Stimulated activated effector memory CD8-positive, alpha-beta T cell treated with anti-CD3 and anti-CD28 coated beads, Interleukin-12 subunit alpha, Interleukin-12 subunit beta, amount 100 ng/mL, for 72 hours (primary cell): ENCODE measurements at places on chromosomes 5 and 9.

- no peak for DNase-seq
Measured at GRCh38 chr5:1899201-1899600, 16.5 kb upstream of the IRX4 start.

DNA sequence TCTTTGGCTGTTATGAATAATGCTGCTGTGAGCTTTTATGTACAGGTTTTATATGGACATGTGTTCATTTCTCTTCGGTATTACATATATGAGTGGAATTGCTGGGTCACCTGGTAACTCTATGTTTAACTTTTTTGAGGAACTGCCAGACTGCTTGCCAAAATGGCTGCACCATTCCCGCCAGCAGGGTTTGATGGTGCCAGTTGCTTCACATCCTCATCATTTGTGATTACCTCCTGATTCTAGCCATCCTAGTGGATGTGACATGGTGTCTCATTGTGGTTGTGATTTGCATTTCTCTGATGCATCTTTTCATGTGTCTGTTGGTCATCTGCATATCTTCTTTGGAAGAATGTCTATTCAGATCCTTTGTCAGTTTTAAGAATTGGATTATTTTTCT is 10.7 kb downstream of the NANS start:
- DNase-seq = no peak

DNA sequence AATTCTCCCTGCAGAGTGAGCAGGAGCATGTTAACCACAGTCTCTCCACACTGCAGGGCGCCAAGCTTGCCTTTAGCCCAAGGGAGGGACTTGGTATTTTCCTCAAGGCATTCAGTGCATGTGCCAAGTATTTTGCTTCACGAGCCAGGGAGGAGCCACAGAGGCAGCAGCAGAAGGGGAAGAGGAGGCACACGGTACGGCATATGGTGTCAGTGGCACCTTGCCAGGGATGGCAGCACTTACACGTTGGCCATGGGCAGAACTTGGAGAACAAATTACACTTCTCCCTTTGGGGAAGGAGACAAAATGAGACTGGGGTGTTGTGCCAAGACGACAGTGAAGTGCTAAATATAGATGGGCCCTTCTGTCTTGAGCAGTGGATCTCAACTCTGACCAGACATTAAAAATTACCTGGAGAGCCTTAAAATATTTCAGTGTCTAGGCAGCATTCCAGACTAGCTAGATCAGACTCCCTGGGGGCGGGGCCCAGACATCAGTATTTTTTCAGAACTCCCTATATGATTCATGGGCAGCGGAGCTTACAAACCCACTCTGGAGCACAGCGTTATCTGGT is 155.8 kb downstream of the DRD1 start:
- DNase-seq = no peak

DNA sequence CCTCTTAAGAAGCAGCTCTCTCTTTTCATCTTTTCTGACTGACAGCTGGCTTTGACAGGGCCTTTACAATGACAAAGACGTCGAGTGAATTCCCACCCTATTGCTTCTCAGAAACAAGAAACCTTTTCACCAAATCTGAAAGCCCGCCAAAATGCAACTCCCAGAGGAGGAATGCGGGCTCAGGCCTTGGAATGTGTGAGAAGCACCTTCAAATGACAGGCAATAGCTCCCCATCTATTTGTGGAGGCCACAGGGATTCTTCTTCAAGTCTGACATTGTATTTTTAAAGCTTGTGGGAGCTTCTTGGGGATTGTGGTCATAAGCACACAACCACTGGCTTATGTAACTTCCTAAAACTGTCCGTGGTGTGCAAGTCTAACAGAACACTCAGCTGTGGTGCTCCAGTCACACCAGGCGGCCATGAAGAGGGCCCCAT is 72.7 kb downstream of the DPYSL3 start:
- DNase-seq = no peak

DNA sequence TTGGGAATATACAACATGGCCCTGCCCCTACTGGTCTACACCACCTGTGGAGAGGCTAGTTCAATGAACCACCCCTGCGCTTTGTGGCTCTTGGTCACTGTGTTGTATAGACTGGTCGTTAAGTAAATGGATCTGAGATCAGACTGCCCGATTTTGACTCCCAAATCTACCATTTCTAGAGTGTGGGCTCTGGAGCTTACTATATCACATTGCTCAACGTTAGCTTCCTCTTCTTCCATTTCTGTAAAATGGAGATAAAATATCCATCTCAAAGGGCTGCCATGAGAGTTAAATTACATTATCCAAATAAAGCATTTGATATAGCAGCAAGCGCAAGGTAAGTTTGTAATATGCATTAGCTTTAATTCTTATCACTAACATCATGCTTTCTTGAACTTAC is 52.7 kb upstream of the IFNK start:
- no peak for DNase-seq

DNA sequence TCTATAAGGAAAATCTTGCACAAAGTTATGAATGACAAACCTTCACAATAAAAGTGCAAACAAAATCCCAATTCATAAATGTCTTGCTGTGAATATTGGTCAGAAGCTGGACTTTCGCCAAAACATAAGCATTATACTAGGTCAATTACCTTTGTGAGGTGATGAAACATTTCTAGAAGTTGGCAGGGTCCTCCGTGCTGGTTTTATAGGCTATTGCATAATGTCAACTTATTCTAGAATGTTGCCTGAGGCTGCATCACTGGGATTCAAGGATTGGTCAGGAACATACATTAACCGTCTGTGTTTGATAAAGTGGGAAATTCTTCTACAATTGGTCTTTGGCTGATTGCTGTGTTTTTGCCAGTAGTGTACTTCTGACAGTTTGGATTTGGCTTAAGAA is 49.8 kb upstream of the PALM2AKAP2 start:
- no peak for DNase-seq

GRCh38 chr5:94021246-94021645 is 279.8 kb upstream of the POU5F2 start:
- no peak for DNase-seq

- no peak for DNase-seq
Measured at GRCh38 chr9:106799152-106799551, 63.8 kb upstream of the ZNF462 start.

GRCh38 chr5:38715696-38716095 is 130.1 kb upstream of the OSMR start:
- DNase-seq = no peak

DNA sequence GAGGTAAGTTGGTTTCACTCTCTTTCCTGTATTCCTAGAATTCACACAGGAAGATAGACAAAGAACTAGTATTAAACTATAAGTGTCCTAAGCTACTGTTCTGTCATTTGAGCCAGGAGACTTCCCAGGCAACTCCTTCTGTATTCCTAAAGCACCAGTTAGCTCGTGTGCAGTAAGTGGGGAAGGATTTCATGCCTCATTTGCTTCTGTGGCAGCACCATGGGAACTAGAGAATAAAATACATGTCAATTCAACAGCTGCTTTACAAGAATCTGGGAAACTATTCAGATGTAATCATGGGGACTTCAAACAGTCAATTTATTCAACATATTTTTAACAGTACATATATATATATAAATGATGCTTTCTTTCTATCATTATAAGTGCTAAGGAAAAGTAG is 762.3 kb downstream of the PRELID2 start:
- DNase-seq = no peak

- no peak for DNase-seq
Measured at GRCh38 chr5:17132444-17133083, 84.9 kb upstream of the BASP1 start.
